ENCODE measurements at places on chromosomes 13 and 19.
A peak's percentile ranks its signal among the peaks of the same experiment; 100 is the strongest.

GRCh38 chr13:105436943-105437342, 1098.5 kb downstream of the EFNB2 start:
- DNase-seq = no peak

DNA sequence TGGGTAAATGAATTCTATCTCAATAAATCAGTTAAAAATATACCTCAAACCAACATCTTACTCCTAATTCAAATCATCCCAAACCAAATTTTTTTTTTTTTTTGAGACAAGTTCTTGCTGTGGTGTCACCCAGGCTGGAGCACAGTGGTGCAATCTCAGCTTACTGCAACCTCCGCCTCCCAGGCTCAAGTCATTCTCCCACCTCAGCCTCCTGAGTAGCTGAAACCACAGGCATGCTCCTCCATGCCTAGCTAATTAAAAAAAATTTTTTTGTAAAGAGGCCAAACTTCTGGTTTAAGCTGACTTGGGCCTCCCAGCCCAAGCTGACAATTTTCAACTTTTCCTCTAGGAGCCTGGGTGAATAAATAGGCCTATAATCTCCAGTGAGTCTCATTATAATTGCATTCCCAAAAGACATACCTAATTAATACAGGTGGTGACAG, 22.1 kb upstream of the OLFM2 start:
- DNase-seq = no peak

DNA sequence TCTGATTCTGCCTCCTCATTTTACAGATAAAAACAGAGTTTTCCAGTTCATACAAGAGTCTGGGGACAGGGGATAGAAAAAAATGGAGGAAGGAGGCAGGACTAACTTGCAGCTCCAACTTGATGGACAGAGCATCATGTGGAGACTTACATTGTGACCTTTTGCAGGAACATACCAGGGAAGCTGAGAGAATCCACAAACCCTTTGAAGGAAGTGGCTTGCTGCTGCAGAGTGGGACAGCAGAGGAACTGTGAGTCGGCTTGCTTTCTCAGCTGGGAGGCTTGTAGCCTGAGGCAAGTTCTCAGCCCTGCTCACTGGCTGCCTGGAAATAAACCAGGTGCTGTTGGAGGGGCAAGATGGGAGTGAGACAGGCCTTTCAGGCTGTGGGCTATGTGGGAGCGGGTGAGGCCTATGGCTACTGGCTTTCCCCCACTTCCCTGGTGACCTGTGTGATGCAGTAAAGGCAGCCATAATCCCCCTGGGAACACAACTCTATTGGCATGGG, 614.4 kb downstream of the KCTD12 start:
- DNase-seq = no peak

DNA sequence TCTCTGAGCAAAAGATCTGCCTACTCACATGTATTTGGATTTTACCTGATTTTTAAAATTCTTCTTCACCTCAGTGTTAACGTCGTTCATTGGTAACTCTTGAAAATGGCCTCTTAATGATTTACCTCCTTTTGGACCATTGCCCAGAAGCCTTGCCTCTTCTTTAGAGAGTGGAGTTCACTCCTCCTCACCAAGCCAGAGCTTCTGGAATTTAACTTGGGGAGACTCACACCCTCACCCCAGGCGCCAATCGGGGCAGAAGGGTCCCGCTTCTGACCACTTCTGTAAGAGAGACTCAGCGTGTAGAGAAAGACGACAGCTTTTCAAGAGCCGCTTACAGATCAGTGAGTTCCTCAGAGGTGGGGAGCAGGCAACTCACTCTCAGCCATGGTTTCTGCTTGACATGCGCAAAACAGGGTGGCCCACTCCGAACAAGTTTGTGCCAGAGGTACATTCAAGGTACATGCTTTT, 2.7 kb downstream of the PNMA8C start:
- no peak for DNase-seq

GRCh38 chr13:27927444-27928352, 7.9 kb downstream of the PDX1 start:
- DNase-seq = no peak

GRCh38 chr13:101972191-101972590, 429.7 kb downstream of the FGF14 start:
- DNase-seq = no peak

- DNase-seq = peak; percentile 50
Observed at GRCh38 chr13:40664350-40665125, 1.9 kb downstream of the FOXO1 start.

- DNase-seq = no peak
Observed at GRCh38 chr13:100710176-100710575, 35.6 kb upstream of the TMTC4 start.

DNA sequence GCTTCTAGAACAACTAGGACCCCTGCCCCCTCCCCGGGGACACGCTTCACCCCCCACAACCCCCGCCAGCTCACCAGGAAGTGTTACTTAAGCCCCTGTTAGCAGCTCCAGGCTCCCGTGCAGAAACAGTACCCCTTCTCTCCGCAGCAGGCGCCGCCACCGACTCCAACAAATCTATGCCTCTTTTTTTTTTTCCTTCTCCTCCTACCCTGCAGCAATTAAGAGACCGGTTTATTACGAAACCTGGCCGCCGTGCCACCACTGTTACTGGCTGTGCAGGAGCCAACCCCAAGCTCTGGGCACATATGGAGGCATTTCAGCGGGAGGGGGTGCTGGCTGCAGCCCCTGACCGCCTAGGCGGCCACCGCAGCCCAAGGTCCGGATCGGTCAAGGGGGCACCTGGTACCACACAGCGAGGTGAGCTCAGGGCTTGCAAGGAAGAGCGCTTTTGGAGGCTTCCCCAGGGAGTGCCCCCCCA, 2.4 kb downstream of the GADD45B start:
- no peak for DNase-seq

GRCh38 chr13:101751488-101751887, 299.0 kb downstream of the ITGBL1 start:
- no peak for DNase-seq

- peak; percentile 56 for DNase-seq
Observed at GRCh38 chr19:42440357-42441048, 2.2 kb downstream of the CXCL17 start.

- no peak for DNase-seq
Observed at GRCh38 chr13:27440408-27440807, 10.0 kb downstream of the MTIF3 start.

DNA sequence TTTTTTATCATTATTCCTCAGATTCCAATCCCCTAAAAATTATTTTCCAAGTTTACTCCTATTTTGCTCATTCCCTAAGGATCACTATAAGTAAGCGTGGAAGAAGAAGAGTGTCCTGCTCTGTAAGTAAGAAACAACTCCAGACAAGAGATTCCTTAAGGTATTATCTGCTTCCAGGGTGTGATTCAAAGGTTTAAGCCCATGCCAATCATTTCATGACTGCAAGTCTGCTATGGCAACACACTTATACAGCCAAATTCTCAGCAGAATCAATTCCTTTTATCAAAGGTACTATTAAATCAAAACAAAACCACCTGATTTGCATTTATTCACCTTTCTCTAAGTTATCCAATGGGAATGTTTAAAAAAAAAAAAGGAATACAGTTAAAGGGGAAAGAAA, 43.7 kb downstream of the FOXO1 start:
- no peak for DNase-seq

GRCh38 chr19:48418317-48419064, 25.0 kb downstream of the GRIN2D start:
- DNase-seq = no peak

- DNase-seq = no peak
Observed at GRCh38 chr13:31880851-31881494, 141.6 kb downstream of the RXFP2 start.

All from stimulated activated CD8-positive, alpha-beta memory T cell treated with anti-CD3 and anti-CD28 coated beads, Interleukin-15, amount 100 ng/mL, for 4 hours (primary cell).